ENCODE measurements at places on chromosomes 11 and 22.
A peak's percentile ranks its signal among the peaks of the same experiment; 100 is the strongest.

- DNase-seq, result no peak
These were observed 76.1 kb downstream of the KIRREL3 start for GRCh38 chr11:126924376-126925040.

DNA sequence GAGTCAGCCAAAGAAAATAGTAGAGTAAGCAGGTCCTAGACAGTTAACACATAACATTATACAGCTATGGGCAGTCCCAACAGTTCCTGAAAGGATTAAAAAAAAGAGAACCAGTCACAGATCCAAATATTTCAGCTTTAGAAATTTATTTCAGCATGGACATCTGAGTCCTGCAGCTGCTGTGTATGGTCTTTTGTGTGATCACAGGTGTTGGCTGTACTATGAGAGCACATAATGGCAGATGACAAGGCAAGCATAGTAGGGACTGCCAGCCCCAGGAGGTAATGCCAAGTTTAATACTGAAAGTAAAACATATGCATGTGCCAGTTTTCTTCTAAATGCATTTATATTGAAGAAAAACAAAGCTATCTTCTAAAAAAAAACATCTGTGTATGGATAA, 158.1 kb downstream of the GRIA4 start:
- no peak for DNase-seq

DNA sequence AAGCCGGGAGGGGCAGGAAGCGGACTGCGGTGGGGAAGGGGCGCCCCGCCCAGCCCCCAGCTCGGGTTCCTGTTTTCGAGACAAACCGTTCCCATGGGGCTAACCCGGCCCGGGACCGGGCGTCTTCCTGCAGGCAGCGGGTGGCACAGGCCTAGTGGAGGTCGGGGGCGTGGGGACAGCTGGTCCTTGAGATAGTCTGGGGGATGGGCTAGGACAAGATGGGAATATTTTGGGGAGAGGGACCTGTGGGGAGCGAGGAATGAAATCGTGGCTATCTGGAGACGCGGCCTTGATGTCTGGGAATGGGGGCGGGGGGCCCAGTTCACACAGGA, 1.2 kb upstream of the RASGRP2 start:
- no peak for DNase-seq

GRCh38 chr22:30920407-30920806, 48.2 kb downstream of the MORC2 start:
- peak; percentile 85 for DNase-seq

- DNase-seq, result no peak
These were observed 45.2 kb upstream of the LINC01488 start for GRCh38 chr11:69436041-69436982.

- no peak for DNase-seq
These were observed 8.5 kb downstream of the TNNT3 start for GRCh38 chr11:1927848-1928469.

DNA sequence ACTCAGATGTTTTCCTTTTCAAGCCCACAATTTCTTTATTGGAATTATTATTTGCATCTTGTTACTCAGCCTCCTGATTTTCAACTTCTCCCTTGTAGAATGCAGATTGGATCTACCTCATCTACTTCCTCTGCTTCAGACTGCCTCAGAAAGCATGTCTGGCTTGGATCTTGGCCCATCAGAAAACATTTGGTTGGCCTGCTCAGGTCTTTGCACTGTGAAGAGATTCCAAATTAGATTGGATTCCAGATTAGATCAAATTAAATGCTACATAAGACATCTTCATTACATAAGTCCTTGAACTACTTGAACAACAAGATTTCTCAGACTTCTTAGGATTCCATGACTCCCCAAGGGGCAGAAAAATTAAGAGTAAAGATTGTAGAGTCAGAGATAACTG, 358.0 kb downstream of the DLG2 start:
- DNase-seq, result no peak

- no peak for DNase-seq
These were observed 16.0 kb upstream of the FJX1 start for GRCh38 chr11:35602160-35602793.

GRCh38 chr11:47055534-47055933, 119.0 kb downstream of the CSTPP1 start:
- DNase-seq, result no peak
